ENCODE measurements at places on chromosomes 6 and 20. TPM values are rescaled to one million over a fixed set of nuclear protein-coding genes. Genes with fewer than 3 reads are reported as not detected.

DNA sequence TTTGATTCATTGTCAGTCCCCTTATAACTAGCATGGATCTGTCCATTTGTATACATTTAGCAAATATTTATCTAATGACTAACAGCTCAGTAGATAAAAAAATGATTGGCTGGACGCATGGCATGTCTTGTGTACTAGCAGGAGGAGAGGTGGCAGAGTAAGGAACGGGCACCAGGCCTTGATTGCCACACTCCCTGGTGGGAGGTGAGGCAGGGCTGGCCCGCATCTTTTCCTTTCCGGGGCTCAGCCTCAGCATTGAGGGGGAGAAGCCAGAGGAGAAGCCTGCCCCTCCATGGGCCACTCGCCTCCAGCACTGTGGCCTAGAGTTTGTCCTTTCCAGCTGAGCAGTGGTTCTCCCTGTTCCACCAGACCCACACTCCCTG lies 84.9 kb upstream of the TMEM181 start:
- no peak for DNase-seq

DNA sequence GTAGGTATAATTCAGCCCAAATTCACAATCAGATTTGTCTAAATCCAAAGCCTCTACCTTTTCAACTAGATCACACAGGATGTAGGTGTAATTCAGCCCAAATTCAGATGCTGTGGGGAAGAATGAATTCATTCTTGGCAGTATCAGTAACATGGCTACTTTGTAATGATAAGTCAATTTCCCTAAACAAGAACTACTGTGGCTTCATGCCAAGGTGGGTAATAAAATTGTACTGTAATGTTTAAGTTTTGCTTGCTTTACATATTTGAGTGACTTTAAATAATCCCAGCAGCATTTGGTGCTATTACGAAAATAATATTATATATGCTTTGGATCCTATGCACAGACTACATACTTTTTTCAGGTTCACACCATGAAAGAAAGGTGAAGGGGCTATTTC lies 239.1 kb downstream of the HDGFL1 start:
- no peak for DNase-seq

- DNase-seq: no peak
Observed at GRCh38 chr6:37359039-37359438, 5.3 kb downstream of the RNF8 start.

DNA sequence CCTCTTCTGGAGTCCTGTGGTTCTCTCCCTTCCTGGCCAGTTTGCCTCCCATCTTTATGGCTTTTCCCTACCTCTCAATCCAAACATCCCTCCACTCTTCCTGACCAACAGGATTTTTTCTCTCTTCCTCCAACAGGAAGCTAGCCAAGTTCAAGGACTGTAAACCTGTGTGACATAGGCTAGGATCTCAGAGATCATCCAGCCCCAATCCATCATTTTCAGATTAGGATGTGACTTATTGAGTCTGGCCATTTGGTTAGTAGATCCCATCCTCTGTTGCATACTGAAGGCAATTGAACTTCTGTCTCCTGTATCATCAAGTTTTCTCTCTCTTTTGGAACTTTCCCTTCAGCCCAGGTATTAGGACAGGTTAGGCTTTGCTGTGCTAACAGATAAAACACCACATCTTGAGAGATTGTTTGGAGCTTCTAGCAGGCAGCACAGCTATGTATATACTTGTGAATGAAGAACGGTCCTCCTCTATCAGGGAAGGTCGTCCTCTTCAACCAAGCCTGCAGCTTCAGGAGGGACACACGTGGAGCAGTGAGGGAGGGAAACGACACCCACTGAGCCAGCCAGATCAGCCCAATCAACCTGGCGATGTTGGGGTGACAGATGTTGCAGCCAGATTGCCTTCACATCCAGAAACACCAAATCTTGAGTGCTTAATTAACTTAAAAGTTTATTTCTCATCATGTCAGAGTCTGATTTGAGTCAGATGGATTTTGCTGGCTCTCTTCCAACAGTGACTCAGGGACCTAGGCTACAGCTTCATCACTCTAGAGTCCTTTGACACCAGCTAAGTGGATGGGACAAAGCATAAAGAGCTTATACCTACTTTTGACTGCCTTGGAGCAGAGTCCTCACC lies 106.8 kb downstream of the GJA10 start:
- no peak for DNase-seq

GRCh38 chr6:100353276-100354015 lies 111.3 kb downstream of the SIM1 start:
- DNase-seq: no peak

GRCh38 chr6:12545619-12546409 lies 170.8 kb upstream of the PHACTR1 start:
- no peak for DNase-seq

GRCh38 chr20:63103402-63104311 lies 96.9 kb upstream of the BHLHE23 start:
- no peak for DNase-seq

- DNase-seq: no peak
Observed at GRCh38 chr6:163226836-163227485, 187.6 kb upstream of the QKI start.

GRCh38 chr6:37024656-37025337 lies 19.3 kb downstream of the FGD2 start:
- DNase-seq: no peak

DNA sequence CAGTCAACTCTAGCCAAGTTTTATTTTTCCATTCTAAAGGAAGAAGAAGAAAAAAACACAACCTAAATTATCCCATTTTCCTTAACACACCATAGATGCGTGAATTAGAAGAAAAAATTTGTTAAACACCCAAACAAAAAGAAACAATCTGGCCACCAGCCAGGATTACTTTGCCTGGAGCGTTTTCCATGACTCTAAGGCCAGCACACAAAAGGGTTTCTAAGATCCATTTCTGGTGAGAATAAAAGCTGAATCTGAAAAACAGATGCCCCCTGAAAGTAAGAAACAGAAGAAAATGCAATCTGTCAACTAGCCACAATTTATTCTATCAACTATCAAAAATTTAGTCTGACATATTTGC lies 267.2 kb upstream of the SULF2 start:
- no peak for DNase-seq

- DNase-seq: no peak
Observed at GRCh38 chr6:13877051-13877450, 47.7 kb upstream of the RNF182 start.

DNA sequence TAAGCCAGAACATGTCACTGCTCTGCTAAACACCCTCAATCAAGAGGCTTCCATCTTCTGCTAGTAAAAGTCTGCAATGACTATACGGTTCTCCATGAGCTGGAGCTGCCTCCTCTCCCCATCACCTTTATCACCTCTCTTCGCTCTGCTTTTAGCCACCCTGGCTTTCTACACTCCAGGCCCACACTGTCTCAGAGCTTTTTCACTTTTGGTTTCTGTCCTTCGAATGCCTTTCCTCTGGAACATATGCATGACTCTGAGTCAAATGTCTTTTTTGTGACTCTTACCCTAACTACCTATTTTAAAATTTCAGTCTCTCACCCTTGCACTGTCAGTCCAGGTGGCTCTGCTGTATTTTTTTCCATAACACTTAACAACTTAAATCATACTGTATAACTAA lies 525.4 kb upstream of the RNF217 start:
- DNase-seq: no peak

GRCh38 chr20:43959079-43959919 lies 44.6 kb downstream of the TOX2 start:
- DNase-seq: no peak

GRCh38 chr20:18831830-18832499 lies 18.4 kb downstream of the SCP2D1 start:
- DNase-seq: no peak

GRCh38 chr6:30143780-30144179 lies 7.8 kb downstream of the TRIM40 start:
- DNase-seq: no peak

GRCh38 chr6:47400581-47400980 lies 77.0 kb upstream of the CD2AP start:
- no peak for DNase-seq

DNA sequence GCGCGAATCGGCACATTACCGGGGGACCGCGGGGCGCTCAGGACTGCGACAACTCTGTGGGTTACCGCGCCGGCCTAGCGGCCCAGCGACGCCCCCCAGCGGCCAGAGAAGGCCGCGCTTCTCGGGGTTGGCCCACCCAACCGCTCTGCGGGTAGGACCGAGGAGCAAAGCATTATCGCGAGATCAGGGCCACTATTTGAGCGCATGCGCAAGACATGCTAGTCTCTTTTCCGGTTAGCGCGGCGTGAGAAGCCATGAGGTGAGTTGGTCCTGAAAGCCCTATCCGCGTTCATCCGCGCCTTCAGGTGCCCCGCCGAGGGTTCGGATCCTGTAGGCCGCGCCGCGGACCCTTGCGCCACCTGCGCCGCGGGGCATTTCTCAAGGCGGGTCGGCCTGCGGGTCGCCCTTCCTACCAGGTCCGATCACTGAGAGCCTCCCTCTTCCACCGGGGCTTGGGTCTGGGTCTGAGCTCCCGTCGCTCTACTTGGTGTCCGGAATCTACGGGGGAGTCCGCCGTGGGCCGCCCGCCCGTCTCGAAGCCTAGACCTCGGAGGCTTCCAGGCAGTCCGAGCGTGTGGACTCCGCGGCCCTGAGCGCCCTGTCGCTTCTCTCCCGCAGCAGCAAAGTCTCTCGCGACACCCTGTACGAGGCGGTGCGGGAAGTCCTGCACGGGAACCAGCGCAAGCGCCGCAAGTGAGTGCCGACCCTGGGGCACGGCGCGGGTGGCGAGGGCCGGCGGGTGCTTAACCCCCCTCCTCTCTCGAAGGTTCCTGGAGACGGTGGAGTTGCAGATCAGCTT lies at the start of gene RPL10A:
TSS of gene RPL10A (plus strand) at position 221 of the 799 bp plus-strand sequence. CDS start at position 255, 34 bp downstream.
- DNase-seq: peak; percentile 92

- peak; percentile 41 for DNase-seq
Observed at GRCh38 chr6:18503593-18504231, 116.6 kb downstream of the RNF144B start.

- DNase-seq: no peak
Observed at GRCh38 chr6:34490390-34491090, 24.7 kb downstream of the PACSIN1 start.

DNA sequence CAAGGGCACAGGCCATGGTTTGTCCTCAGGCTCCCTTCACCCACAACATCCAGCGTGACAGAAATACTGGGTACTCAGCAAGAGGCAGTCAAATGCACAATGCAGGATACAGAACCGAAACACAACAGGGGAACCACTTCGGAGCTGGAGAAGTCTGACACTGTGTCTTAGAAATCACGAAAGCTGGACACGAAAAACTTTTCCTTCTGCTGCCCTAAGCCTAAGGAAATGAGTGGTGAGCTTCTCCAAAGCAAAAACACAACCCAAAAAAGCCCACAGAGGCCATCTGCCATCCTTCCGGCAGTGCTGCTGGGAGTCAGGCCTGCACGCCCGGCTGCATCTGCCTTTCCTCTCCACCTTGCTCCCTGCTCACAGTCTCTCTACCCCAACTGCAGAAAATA lies 106.3 kb downstream of the SLC23A2 start:
- peak; percentile 28 for DNase-seq

GRCh38 chr20:40294747-40295146 lies 394.3 kb downstream of the MAFB start:
- no peak for DNase-seq

GRCh38 chr6:113120224-113120581 lies 736.9 kb upstream of the MARCKS start:
- DNase-seq: no peak

DNA sequence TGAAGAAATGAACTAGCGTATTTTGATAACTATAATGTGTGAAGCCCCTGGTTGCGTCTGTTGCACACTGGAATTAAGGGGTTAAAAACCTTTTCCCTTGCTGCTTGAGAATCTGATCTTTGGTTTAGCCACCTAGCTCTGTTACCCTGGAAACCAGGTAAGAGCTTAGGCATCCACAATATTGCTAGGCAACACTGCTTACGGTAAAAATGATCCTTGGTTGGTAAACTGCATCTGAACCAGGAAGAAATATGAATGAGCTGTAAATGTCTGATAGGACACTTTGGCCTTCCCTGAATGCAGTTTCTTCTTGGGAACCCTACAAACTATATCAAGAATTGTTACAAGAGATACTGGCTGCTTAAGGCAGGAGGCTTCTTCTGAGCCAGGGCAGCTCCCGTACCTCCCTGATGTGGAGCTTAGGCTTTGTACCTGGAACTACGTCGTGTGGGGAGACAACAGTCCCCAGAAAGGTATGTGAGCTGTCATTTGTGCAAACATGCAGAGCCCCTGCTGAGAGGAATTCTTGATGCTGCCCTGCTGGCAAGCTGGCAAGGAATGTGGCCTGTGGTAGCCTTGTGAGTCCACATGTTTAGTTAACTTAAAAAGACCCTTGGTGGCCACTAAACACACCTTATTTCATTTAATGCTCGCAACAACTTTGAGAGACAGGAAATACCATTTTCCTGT lies 18.4 kb downstream of the UBE3D start:
- DNase-seq: no peak

DNA sequence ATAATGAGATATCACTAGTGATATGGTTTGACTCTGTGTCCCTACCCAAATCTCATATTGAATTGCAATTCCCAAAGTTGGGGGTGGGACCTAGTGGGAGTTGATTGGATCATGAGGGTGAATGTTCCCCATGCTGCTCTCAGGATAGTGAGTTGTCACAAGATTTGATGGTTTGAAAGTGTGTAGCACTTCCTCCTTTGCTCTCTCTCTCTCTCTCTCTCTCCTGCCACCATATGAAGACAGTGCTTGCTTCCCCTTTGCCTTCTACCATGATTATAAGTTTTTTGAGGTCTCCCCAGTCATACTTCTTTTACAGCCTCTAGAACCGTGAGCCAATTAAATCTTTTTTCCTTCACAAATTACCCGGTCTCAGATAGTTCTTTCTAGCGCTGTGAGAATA lies 1002.0 kb upstream of the ADGRB3 start:
- no peak for DNase-seq

GRCh38 chr6:71289802-71290175 lies 1.2 kb downstream of the OGFRL1 start:
- no peak for DNase-seq

DNA sequence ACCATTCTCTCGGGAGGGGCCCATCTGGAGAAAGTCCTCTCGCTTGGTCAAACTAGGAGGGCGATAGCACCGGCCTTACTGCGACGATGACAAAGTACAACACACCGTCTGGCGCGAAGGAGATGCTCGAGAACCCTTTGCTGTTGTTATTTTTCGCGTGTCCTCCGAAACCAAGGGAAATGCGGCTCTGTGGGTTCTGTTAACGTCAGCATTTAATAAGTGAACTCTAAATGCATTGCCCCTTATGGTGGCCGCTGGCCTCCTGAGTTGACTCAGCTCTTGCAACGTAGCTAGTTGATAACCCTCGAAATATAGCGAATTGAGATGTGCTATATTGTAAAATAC lies 577 bp upstream of the SCAND1 start:
- DNase-seq: no peak

- DNase-seq: no peak
Observed at GRCh38 chr6:163398115-163398514, 16.4 kb upstream of the QKI start.

The LAMA4 gene
- total RNA-seq: 19.2 TPM

The CUTA gene
- total RNA-seq: 59.1 TPM

The HLA-DQA1 gene
- 0.16 TPM for total RNA-seq

The CD40 gene
- 0.62 TPM for total RNA-seq

The GPLD1 gene
- 12.6 TPM for total RNA-seq

The MUC21 gene
- total RNA-seq: not detected

The CYB5R4 gene
- total RNA-seq: 13.7 TPM

The KATNA1 gene
- total RNA-seq: 28.5 TPM

The KCNK5 gene
- 0.16 TPM for total RNA-seq

The SMLR1 gene
- total RNA-seq: not detected

The SIRPB1 gene
- total RNA-seq: 0.47 TPM

The FAM209B gene
- not detected for total RNA-seq

Data from occipital lobe (tissue), 3 donors.